K562 (cell line): ENCODE measurements at places on chromosomes 6 and 20.

GRCh38 chr6:2738373-2738979 lies 12.2 kb downstream of the MYLK4 start:
- peak; percentile 69 for DNase-seq

DNA sequence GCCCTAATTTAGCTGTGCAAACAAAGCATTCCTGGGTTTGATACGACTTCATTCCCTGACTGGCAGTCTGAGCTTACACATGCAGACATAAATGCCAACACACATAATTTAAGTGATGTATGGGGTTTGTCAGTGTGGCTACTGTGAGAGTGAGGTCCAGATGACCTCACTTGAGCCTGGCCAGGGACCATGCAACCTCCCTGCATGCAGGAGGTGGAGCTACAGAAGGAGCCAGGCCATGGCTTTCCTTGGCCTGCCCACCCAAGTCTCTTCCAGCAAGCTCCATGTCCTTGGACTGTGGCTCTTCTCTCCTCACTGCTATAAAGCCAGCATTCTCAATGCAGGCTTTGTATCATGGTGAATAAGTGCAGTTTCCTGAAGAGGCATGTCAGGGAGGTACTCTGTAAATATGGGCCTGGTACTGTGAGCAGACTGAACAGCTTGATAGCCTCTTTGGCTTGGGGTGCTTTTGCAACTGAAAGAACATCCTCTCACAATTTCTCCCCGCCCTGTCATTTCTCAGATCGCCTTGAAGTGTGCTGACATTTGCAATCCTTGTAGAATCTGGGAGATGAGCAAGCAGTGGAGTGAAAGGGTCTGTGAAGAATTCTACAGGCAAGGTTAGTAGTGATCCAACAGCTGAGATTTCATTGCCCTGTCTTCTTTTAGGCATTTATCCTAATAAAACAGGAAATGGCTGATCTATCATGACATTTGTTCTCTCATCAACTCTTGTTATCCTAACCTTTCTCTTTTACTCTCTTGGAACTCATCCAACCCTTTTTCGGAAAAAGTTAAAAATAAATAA lies 69.2 kb downstream of the MTFR2 start:
- DNase-seq: no peak

GRCh38 chr20:6767536-6768227 lies at the start of gene BMP2:
Gene BMP2, plus strand, starts transcription at chr20:6767686. Its CDS starts 2,441 bp downstream, at chr20:6770127.
- peak; percentile 24 for DNase-seq

GRCh38 chr6:15039136-15039535 lies 206.7 kb upstream of the JARID2 start:
- no peak for DNase-seq

GRCh38 chr20:1241456-1241855 lies 15.6 kb downstream of the RAD21L1 start:
- DNase-seq: no peak

GRCh38 chr6:45470131-45470738 lies 92.5 kb upstream of the SUPT3H start:
- no peak for DNase-seq

- DNase-seq: no peak
Observed at GRCh38 chr6:75291331-75291730, 6.7 kb upstream of the TMEM30A start.

DNA sequence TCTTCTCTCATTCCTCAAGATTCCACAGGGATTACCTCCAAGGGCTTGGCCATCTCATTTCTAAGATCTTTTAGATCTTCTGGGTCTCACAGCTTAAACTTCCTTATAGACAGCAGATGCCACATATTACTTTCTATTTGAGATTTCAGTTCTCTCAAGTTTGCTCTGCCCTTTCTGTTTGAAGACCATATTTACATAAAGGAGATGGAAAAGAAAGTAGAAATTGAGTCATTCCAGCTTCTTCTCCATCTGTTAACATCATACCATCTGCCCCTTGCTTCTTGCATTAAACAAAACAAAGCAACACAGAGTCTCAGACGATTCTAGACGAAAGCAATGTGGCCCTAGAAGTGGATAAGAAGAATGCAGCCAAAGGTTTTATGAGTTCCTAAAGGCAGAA lies 203.4 kb downstream of the TTLL2 start:
- DNase-seq: no peak

- DNase-seq: no peak
Observed at GRCh38 chr6:158977382-158977781, 22.6 kb downstream of the RSPH3 start.

GRCh38 chr6:161064915-161065314 lies 73.3 kb downstream of the MAP3K4 start:
- no peak for DNase-seq

GRCh38 chr6:12327391-12327790 lies 37.2 kb downstream of the EDN1 start:
- no peak for DNase-seq

GRCh38 chr20:53778041-53778516 lies 184.4 kb upstream of the ZNF217 start:
- DNase-seq: no peak

DNA sequence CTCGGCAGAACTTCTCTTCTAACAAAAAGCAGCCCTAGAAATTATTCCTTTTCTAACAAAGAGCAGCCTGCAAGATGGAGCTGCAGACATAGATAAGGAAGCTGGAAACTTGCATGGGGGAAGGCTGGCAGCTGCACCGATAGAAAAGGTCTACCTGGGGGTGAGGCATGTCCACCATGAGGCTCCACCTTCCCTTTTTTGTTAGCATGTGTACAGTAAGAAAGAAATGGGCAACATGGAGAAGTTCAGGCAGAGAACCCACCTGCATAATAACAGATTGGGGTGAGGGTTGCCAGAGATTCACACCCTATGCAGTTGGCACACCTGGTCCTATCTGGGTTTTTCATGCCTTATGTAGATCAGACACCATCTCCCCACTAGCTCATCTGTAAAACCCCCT lies 25.4 kb downstream of the ZNF311 start:
- peak; percentile 42 for DNase-seq

DNA sequence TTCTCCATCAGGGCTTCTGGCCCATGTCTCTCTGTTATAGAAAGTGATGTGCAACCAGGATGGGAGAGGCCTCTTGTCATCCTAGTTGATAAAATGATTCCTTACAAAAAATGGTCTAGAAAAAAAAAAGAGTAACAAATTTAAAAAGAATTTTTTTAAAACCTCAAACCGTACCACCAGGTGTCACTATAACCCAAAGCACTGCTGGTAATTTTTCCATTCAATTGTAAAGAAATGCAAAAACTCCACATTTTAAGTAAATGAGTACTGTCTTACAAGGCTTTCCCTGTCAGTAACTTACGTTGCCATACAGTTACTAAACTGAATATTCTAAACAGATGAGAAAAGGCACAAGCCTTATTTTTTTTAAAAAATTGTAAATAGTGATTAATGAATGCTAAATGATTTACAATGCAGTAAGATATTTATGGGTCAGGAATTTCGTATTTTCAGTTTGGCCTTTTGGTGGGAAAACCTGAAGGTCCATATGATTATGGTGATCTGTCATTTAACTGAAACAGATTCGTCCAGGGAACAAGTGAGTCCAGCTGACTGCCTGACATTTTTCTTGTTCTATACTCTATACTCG lies 95.4 kb downstream of the OGFRL1 start:
- no peak for DNase-seq

DNA sequence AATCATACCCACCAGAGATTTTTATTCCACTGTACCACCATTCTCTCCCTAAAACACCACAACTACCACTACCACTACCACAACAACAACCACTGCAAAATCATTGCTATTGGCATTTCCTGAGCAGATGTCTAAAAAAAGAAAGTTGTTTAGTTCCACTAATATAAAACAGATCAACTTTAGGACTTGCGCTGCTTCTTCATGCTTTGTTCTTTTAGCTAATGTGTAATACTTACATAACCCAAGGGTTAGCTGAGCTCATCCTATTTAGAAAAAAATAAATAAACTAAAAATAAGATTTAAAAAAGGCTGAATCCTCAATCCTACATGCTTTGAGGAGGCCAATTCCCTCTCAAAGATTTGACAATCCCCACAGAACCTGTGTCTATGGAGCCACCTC lies 11.4 kb downstream of the IYD start:
- DNase-seq: no peak
